ENCODE measurements at places on chromosomes 4 and X. TPM values are rescaled to one million over a fixed set of nuclear protein-coding genes. Genes with fewer than 3 reads are reported as not detected.

- DNase-seq, result no peak
Measured at GRCh38 chr4:158446106-158446505, 75.6 kb upstream of the RXFP1 start.

The MSX1 gene
- 2.6 TPM for total RNA-seq

The CPLX1 gene
- total RNA-seq, result 0.20 TPM

- peak; percentile 67 for DNase-seq
Measured at GRCh38 chr4:106315476-106315967, 487 bp downstream of the TBCK start.

- DNase-seq, result peak; percentile 25
Measured at GRCh38 chr4:186201535-186202230, 10.3 kb downstream of the CYP4V2 start.

DNA sequence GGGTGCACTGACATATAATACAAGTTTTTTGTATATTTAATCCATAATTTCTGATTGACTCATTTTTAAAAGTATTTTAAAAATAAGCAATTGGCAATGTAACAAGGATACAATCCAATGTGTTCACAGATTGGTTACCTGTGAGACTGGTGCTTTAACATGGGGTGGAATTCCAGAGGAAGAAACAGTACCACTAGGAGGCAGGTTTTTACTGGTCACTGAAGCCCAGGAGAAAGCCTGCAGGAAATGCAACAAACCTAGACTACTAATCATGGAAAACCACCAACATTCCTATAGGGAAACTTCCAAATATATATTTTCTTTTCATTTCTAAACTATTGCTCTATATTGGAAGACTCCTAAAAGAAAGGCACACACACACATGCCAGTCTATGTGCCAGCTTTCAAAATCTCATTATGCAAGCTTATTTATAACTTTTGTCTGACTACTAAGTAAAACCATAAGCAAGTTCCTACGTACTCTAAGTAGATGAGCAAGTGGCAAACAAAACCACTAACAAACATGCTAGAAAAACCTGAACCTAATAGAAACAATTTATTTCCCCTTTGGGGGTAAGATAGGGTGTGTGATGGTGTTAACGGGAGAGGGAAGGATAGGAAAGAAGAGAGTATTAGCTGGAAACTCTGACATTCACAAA, 19.2 kb downstream of the G3BP2 start:
- peak; percentile 30 for DNase-seq

DNA sequence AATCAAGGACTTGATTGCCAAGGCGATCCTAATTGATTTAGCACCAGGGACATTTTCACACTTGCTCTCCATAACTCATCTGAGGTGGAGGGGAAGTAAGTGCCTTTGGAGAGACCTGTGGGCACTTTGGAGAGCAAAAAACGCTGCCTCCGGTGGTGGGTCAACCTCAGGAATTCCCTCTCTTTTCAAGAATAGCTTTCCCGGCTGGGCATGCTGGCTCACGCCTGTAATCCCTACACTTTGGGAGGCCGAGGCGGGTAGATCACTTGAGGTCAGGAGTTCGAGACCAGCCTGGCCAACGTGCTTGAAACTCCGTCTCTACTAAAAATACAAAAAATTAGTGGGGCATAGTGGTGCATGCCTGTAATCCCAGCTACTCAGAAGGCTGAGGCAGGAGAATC, 49.2 kb downstream of the PRPS1 start:
- no peak for DNase-seq

The AGTR2 gene
- total RNA-seq, result not detected

GRCh38 chr4:183171484-183172267, 72.6 kb downstream of the WWC2 start:
- peak; percentile 92 for DNase-seq

The NPY2R gene
- not detected for total RNA-seq

DNA sequence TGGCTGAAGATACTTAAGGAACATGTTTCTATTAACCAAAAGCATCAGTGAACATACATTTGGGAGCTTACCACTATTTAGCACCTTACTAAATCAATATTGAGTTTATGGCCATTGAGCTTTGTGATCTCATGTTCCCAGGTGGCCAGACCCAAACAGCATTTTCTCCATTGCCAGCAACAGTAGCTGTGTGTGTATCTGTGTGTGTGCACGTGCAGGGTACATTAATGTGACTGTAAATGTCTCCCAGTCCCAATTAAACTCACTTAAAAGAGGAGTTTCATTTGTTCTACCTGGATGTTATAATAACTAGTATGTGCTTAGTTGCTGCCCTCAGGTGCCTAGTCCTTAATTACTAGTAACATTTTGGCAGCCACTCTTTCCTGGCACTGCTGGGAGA, 282.4 kb downstream of the NR3C2 start:
- no peak for DNase-seq

All from Caki2 (cell line).